ENCODE measurements at places on chromosomes 3 and 15.

- no peak for DNase-seq
Observed at GRCh38 chr3:134056464-134056891, 26.8 kb upstream of the SLCO2A1 start.

DNA sequence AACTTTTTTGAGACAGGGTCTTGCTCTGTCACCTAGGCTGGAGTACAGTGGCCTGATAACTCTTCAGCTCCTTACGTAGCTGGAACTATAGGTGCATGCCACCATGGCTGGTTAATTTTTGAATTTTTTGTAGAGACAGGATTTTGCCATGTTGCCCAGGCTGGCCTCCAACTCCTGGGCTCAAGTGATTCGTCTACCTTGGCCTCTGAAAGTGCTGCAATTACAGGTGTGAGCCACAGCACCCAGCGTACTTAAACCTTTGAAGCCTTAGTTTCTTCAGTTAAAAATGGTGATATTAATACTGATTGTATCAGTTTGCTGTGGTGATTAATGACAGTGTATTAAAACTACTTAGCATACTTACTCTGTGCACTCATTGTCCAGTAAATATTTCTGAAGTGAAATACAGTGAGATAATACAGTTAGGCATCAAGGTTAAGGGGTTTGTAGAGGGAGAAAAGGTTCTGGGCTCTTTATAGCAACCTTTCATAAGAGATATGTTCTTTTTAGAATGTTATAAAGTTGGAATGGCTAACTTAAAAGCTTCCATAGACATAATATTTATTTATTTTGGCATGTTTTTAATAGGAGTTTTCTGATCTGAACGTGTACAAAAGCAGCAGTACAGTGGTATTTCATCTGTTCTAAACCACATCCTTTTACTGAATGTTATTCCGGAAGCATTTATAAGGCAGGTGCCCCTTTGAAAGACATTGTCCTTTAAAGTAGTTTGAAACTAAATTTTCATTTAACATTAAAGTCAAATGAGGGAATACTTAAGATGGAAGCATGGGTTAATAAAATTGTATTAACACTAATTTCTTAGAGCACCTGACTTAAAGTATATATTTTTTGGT lies 23.6 kb downstream of the NCK1 start:
- DNase-seq, result no peak

GRCh38 chr15:66765478-66766281 lies 63.6 kb downstream of the SMAD6 start:
- peak; percentile 93 for DNase-seq

- no peak for DNase-seq
Observed at GRCh38 chr15:50219820-50220219, 37.8 kb downstream of the SLC27A2 start.

DNA sequence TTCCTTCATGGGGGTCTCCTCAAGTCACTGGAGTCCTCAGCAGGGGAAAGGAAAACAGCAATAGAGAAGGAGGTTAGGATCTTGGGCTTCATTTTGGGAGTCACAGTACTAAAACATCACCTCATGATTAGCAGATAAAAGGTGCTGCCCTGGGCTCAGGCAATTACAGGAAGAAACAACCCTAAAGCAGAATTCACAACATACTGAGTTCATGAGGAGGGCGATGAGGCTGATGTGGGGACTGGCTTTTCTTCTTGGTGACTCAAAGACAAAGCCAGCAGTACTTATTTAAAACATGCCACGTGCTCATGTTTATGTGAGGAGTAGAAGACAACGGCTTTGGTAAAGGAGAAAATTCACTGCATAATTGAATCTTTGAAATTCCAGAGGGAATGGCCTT lies 822.3 kb upstream of the CFAP20DC start:
- no peak for DNase-seq

GRCh38 chr15:64447536-64448315 lies 12.7 kb upstream of the ZNF609 start:
- DNase-seq, result no peak

- DNase-seq, result no peak
Observed at GRCh38 chr3:50260027-50260941, 8.7 kb upstream of the SEMA3B start.

GRCh38 chr3:171974986-171975837 lies 64.2 kb upstream of the FNDC3B start:
- no peak for DNase-seq

Data from SK-N-MC (cell line).